ENCODE measurements at places on chromosomes 3 and 15. TPM values are rescaled to one million over a fixed set of nuclear protein-coding genes. Genes with fewer than 3 reads are reported as not detected.
A peak's percentile ranks its signal among the peaks of the same experiment; 100 is the strongest.

DNA sequence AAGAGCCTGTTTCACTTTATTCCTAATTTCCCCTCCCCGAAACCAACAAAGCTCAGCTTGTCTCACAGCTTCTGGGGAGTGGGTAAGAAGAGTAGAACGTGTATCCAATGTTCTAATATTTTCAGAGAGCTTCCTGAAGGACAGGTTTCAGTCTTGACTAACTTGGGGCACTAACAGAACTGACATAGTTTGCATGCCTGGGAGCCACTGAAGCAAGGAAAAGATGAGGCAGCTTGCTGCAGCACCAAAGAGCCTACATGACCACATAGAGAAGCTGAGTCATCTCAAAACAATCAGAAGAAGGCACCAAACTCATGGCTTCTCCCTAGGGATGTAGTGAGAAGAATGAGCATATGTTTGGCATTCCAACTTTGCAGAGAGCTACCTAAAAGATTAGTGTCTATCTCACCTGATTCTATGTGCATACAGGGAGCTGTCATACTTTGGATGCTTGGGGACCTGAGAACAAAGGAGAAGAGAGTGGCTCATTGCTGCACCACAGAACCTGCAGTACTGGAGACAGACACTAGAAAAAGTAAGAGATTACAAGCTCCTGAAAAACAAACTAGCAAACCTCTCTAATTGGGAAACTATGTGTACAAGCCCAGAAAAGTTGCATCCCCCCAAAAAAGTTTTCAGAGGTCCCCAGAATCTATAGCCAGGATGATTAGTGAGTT is 86.9 kb downstream of the DCLK3 start:
- DNase-seq, result no peak

DTWD1 gene
- 21.3 TPM for polyA plus RNA-seq

GRCh38 chr3:49733551-49733950 is 9.8 kb upstream of the GMPPB start:
- no peak for DNase-seq

BLM gene
- 4.9 TPM for polyA plus RNA-seq

BSN gene
- polyA plus RNA-seq, result 0.62 TPM

FEZF2 gene
- polyA plus RNA-seq, result not detected

CCR3 gene
- polyA plus RNA-seq, result not detected

- no peak for DNase-seq
These were observed 218.6 kb downstream of the THSD4 start for GRCh38 chr15:71333839-71334238.

GPR160 gene
- polyA plus RNA-seq, result 3.0 TPM

DNA sequence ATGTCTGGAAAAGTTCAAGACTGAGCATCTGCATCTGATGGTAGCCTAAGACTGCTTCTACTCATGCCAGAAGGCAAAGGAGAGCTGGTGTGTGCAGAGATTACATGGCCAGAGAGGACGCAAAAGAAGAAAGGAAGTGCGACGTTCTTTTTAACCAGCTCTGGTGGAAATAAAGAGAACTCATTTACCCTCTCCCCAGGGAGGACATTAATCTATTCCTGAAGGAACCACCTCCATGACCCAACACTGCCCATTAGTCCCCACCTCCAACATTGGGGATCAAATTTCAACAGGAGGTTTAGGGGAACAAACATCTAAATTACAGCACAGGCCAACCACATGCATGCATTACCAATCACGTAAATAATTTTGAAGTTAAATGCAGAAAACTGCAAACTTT is 1.5 kb upstream of the NCK1 start:
- peak; percentile 26 for DNase-seq

CEP19 gene
- 2.4 TPM for polyA plus RNA-seq

GRCh38 chr15:76359152-76359551 is 22.6 kb downstream of the ISL2 start:
- no peak for DNase-seq

PHLDB2 gene
- 75.0 TPM for polyA plus RNA-seq

DNA sequence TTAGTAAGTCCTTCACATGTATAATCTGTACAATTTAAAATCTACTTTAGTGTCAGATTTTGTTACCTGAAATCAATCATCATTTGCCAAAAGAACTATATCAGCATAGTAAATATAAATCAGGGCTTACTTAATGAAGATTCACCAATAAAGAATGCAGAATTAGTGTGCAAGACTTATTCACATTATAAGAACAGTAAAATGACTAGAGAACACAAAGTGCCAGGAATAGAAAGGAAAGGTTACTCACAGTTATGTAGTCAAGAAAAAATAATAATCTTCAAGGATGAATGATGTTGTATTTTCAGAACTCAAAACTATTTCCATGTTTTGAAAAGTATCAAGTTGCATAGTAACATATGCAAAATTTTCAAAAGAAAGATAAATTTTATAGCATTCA is 891.9 kb downstream of the ROBO1 start:
- DNase-seq, result no peak

TMEM43 gene
- polyA plus RNA-seq, result 51.4 TPM

- DNase-seq, result no peak
These were observed 48.5 kb upstream of the PEX5L start for GRCh38 chr3:180085122-180085710.

GOLGA6D gene
- 0.21 TPM for polyA plus RNA-seq

DNA sequence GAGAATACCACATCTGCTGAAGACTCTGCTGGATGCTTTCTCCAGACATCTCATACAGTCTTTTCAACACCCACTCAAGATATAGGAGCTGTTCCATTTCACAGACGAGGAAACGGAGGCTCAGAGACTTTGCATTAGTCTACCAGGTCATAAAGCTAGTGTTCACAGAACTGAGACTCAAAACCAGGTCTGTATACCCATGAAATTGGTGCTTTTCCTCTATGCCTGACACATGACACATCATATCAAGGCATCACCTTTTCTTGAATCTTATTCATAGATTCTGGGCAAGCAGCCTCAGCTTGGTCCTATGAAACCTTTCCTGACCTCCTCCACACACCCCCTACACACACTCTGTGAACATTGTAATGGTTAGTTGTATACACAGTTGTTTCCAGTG is 101.2 kb downstream of the LPP start:
- no peak for DNase-seq

GRCh38 chr3:64805978-64806377 is 118.2 kb upstream of the ADAMTS9 start:
- no peak for DNase-seq

DNA sequence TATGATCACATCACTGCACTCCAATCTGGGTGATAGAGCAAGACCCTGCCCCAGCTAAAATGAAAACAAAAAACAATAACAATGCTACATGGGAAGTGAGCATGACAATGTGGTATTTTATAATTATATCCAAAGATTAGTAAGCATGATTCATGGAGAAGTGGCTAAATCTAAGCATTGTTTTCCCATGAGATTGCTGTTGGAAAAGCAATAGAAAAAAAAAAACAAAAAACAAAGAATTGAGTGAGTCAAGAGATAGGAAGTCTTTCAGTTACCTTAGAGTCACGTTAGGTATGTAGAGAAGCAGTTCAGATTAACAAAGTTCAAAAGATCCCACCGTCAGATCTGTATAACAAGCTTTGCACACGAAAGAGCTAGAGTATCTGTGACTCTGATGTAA is 210.3 kb upstream of the CNTN6 start:
- no peak for DNase-seq

- DNase-seq, result no peak
These were observed 28.1 kb downstream of the RPSA start for GRCh38 chr3:39434574-39434973.

DNA sequence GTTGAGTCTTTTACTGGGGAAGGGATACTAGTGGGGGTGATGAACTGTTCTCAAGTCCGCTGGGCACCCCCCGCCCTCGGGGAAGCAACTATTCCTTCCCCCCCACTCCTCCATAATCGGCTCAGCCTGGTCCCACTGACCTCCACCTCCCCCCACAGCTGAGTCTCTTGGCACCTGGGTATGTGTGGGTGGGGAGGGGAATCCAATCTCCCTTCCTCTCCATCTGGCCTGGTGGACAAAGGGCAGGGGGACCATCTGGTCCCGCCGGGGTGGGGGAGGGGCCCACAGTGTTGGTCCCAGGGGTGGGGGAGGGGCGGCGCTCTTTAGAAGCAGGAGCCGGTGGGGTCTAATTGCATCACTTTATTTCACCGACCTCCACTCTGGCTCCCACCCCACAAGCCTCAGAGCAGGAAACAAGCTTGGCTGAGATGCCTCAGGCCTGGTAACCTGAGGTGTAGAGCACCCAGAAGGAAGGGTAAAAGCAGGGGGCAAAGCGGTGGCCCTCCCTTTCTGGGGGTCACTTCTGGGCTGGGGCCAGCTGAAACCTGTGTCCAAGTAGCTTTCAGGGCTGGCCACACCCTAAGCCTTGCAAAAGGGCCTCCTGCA is 1.0 kb upstream of the PCBP4 start:
- peak; percentile 71 for DNase-seq

- no peak for DNase-seq
These were observed 415.5 kb upstream of the PPP2R3A start for GRCh38 chr3:135549928-135550494.

AMIGO3 gene
- polyA plus RNA-seq, result 3.0 TPM

DNA sequence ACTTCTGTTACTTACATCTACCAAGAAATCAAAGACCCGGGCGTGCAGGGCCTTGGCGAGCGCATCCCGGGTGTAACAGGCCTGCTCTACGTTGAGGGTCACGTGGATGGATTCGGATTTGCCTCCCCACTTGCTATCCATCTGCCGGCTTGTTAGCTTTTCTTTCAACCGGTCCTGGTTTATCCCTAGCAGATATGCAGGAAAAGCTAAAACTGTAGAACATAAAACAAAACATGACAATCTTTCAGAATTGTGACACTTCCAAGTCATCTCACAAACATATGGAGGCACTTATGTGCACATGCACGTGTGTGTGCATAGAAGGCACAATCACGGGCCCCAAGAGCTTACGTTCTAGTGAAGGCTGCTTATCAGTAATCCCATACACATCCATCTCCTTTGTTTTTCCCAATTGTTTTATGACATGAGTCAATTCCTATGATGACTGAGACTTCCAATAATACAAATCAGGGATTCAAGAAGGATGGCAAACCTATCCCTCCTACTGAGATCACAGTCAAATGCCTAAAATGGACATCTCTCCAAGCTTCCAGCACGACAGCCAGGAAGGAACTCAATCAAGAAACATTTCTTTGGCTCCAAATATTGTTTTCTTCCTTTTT is 11.3 kb downstream of the LDHAL6B start:
- DNase-seq, result no peak

- no peak for DNase-seq
These were observed 673.9 kb upstream of the NR2F2 start for GRCh38 chr15:95656595-95656994.

- peak; percentile 92 for DNase-seq
These were observed 24.0 kb upstream of the TLE3 start for GRCh38 chr15:70121624-70122302.

PPP1R14D gene
- polyA plus RNA-seq, result 0.23 TPM

- no peak for DNase-seq
These were observed 7.5 kb downstream of the PLIN1 start for GRCh38 chr15:89671687-89672086.

MEGF11 gene
- 0.31 TPM for polyA plus RNA-seq

DENND4A gene
- 11.8 TPM for polyA plus RNA-seq

CPA3 gene
- polyA plus RNA-seq, result 2.1 TPM

DNA sequence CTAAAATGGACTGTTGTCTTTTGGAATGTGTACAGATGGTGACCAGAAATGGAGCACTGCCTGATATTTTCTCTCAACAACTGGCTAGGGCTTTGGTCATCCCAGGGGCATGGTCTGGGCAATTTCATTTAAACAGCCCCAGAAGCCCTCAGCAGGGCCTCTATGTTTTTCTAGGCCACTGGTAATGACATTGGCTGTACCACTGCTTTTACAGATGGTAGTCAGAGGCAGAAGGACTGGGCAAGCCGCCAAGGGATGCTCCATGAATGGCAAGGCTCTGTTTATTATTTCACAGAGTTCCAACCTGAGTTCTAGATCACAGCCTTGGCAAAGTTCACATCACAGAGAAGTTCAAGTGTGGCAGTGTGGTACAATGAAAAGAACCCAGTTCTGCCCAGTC is 37.0 kb upstream of the LMCD1 start:
- DNase-seq, result no peak

DNA sequence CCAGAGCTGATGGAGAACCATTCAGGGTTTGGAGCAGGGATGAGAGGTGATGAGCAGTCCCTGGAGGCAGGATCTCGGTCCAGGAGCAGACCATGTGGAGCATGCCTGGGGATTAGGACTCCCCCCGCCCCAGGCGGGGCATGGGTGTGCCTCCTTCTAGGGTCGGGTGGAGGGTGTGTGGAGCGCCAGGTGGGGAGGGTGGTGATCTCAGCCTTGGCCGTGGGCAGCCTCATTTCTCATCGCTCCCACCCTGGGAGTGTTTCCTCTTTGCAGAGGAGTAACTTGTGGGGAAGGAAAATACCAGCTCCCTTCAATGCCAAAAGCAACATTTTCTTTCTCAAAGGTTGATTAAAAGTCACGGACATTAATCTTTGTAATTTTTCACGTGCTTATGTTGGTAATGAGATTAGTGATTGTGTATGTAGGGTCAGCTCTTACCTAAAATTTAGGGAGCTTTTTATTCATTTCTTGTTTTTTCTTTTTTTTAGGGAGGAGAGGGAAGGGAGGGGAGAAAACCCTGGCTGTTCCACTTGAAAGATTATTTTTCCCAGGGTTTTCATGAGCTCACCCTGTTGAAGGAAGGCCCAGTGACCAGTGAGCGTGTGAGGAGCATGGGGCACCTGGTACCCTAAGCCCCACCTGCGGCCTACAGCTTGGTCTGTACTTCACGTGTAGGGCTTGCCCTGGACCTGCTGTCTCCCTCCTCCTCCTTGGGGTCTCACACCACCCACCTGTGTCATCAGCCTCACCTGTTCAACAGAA is 11.0 kb downstream of the FBLN2 start:
- peak; percentile 61 for DNase-seq

DNA sequence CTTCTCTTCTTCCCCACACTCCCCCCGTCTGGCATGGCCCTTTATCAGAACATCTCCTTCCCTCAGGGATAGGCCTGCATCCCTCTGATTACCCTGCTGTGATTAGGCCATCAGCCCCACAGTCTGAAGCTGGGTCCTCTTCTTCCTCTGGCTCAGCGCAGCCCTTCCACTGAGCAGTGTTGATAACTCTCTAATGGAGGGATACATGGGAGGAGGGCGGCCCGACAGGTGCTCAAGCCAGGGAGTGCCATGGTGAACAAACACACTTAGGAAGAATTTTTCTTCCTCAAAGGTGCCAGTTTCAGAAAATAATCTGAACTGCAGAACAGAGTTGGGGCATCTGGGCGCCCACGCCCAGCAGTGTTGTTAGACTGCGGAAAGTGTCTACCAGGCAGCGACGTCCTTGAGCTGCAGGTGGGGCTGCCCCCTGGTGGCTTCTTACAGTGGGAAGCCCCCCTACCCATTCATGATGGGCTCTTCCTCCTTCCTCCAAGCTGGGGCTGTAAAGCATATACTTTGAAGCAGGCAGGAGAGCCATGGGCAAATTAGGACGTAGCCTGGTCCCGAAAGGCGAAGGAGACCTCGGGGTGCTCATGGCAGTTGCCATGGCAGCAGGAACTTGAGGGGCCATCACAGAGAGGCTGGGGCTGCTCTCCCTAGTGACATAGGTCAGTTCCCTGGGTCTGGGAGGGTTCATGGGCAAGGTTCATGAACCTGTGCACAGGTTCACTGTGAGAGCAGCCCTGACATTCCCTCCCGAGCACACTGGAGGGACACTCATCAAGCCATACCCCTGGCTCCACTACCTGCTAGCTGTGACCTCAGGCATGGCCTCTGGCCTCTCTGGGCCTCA is 33.2 kb upstream of the NR2C2 start:
- DNase-seq, result no peak

GRCh38 chr3:116230431-116231020 is 214.8 kb downstream of the LSAMP start:
- DNase-seq, result no peak

GRCh38 chr3:134628884-134629283 is 21.9 kb downstream of the KY start:
- DNase-seq, result no peak
